Stimulated activated CD8-positive, alpha-beta memory T cell treated with anti-CD3 and anti-CD28 coated beads, Interleukin-15, amount 100 ng/mL, for 4 hours (primary cell): ENCODE measurements at places on chromosomes 6 and 20.
A peak's percentile ranks its signal among the peaks of the same experiment; 100 is the strongest.

GRCh38 chr6:42137194-42137753 lies 5.1 kb downstream of the C6orf132 start:
- no peak for DNase-seq

DNA sequence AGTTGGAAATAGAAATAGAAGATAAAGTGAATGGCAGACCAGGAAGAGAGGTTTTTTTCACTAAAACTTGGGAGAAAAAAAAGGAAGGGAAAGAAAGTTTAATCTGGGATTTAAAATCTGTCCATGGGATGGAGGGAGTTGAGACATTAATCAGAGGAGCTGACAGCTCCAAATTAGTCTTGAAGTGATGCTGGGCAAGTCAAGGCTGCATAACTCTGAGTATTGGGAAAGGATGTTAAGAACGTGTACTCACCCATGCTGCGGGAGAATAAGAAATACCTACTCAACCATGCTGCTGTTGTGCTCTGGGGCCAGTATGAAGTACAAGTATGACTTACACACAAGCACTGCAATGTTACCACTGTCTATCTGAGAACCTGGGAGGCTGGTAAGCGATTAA lies 47.5 kb downstream of the SNRNP48 start:
- no peak for DNase-seq

DNA sequence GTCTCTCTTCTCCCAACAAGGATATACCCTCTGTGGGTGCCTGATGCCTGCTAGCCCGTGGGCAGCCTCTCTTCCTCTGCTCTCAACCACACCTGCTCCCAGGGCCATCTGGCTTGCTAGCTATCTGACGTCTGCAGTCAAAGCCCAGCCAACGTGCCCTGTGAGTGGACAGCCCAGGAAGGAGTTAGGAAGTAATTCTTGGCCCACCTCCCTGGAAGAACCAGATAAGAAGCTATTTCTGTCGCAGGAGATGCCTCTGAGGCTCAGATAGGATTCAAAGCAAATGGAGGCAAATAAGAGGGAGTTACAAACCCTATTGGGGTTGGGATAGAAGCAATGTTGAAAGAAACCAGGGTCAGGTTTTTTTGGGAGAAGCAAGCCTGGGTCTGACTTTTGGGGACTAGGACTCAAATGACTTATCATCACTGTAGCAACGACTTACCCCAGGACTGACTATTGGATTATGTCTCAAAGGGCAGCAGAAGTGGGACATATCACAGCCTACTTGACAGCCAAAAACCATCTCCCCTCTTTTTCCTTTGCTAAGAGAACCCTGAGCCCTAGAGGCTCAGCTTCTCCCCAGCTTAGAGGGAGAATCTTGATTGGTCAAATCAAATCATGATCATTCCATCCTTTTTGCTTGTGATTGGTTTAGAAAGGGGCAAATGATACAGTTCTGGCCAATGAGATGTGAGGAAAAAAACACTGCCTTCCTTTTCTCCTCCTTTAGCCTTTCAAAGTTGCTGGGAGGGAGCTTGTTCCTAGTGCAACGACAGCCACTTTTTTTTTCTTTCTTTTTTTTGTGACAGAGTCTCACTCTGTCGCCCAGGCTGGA lies 18.0 kb upstream of the CDK5RAP1 start:
- DNase-seq = no peak

DNA sequence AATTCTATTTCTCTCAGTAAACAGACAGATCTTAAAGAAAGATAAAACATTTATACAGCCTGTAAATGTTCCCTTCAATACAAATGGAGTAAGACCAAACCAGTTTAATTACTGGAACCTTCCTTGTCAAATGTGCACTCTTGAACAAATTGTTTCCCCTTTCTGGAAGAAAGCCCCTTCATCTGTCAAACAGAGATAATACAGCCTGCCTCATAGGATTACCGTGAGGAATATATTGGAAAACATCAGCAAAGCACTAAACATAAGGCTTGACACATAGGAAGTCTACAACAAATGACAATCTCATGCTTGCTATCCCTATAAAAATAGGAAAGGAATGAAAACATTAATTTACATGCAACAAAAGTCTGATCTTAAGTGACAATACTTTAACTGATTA lies 173.8 kb downstream of the PTPRK start:
- DNase-seq = no peak

DNA sequence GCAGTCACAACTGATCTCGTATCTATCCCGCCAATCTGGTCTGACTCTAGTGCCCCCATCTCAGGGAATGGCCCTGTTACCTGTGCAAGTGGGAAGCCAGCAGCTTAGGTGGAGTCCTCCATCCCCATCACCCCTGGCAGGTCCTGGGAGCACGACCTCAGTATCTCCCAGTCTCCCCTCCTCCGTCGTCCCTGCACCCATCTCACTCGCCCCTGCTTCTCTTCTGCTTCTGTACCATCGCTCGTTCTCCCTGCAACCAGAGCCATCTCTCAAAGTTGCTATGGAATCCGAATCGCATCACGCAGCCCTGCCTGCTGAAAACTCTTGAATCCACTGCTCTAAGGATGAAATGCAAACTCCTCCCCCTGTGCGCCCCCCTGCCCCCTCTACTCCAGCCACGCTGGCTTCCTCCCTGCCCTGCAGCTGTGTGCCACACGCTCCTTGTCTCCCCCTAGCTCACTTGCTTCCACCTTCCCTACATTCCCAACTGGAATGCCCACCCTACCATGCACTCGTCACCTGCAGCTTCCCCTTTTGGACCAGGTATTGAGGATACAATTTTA lies 64.0 kb upstream of the PTGIS start:
- DNase-seq = no peak

- DNase-seq = no peak
Observed at GRCh38 chr6:52577778-52578463, 1.1 kb upstream of the TRAM2 start.

GRCh38 chr6:7165002-7165889 lies 57.5 kb downstream of the RREB1 start:
- DNase-seq = no peak

DNA sequence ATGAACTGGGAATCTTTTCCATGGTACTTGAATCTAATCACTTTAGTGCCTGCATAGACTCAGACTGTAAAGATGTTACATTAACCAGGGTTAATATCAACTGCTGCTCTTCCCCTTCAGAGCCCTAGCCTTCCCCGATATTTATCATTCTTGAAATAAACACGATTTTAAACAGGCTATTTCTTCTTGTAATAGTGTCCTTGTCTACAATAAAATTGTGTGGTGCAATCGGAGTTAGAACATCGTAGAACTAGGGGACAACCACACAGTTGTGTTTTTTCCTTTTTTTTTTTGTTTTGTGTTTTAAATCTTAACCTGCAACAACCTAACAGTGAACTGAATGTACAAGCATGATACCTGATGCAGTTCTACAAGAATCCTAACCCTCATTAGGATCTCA lies 4.5 kb downstream of the GJA1 start:
- no peak for DNase-seq

DNA sequence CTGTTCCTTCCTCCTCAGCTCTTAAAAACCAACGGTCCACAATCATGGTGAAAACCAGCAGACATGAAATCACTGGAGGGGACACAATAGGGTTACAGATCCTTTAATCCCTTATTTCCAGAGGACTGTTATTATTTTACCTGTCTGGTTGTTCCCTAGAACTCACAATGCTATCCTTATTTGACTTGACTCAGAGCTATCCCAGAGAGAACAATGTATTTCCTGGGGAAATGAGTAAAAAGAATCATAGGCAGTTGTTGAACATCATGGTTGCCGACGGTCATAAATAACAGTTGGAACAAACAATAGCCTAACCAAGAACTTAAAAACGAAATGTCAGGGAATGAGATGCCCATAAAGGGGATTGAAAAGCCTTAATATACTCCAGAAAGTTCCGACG lies 9.3 kb downstream of the OR2H1 start:
- DNase-seq = no peak

- DNase-seq = peak; percentile 7
Observed at GRCh38 chr20:52031563-52032303, 159.8 kb downstream of the ZFP64 start.

DNA sequence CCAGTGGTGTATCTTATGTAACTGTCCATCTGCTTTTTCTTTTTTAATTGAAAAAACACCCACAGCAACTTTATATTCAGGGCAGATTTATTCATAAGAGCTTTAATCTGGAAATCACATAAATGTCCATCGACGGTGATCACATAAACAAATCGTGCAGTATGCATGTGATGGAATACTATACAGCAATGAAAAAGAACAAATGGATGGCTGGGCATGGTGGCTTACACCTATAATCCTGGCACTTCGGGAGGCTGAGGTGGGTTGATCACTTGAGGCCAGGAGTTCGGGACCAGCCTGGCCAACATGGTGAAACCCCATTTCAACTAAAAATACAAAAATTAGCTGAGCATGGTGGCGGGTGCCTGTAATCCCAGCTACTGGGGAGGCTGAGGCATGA lies 39.1 kb downstream of the VSTM2L start:
- no peak for DNase-seq

DNA sequence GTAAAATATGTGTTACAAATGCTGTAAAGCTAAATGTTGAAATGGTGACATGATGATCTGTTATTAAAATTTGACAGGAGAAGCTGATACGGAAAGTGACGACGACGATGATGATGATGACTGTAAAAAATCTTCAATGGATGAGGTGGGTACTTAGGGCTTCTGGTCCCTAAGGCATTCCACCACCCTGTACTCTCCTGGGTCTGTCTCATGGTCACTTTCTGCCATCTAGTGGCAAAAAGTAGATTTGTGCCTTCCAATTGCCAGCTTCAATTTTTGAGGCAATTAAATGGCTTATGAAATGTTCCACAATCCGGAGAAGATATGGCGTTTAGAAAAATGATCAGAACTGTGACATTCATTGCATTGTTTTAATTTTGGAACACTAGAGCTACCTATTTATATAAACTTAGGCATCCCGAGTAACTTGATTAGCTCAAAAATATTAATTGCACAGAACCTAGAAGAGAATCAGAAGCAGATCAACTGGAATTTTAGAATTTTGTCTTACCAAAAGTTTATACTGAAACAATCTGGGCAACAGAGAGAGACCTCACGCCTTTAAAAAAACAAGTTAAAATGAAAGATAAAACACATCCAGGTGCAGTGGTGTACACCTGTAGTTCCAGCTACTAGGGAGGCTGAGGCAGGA lies 346.5 kb upstream of the PLCB4 start:
- DNase-seq = no peak

DNA sequence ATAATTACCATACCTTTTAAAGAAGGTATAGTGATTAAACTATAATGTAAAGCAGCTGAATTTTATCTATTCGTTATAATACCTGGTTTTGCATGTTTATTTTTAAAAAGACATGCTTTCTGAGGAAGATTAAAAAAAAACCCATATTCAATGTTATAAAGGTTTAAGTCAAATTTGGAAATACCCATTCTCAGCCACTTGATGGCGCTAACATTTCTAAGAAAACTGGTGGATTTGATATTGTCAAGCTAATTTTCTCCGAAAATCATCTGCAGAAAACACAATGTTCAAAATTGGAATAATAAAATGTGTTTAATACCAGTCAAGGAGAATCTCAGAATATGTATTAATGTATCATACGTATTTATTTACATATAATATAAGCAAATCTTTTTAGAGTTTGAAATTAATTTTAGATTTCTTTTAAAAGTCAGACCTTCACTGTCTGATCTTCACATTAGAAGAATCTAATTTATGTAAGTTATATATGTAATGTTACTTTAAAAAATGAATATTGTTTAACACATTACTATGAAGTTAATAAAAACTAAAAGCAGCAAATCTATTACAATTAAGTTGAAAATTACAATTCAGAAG lies 35.0 kb downstream of the SHPRH start:
- no peak for DNase-seq

- no peak for DNase-seq
Observed at GRCh38 chr20:57451795-57452661, 60.8 kb downstream of the RBM38 start.

- DNase-seq = no peak
Observed at GRCh38 chr6:7153789-7154188, 46.0 kb downstream of the RREB1 start.

GRCh38 chr6:36873612-36874442 lies 776 bp downstream of the PPIL1 start:
- no peak for DNase-seq

DNA sequence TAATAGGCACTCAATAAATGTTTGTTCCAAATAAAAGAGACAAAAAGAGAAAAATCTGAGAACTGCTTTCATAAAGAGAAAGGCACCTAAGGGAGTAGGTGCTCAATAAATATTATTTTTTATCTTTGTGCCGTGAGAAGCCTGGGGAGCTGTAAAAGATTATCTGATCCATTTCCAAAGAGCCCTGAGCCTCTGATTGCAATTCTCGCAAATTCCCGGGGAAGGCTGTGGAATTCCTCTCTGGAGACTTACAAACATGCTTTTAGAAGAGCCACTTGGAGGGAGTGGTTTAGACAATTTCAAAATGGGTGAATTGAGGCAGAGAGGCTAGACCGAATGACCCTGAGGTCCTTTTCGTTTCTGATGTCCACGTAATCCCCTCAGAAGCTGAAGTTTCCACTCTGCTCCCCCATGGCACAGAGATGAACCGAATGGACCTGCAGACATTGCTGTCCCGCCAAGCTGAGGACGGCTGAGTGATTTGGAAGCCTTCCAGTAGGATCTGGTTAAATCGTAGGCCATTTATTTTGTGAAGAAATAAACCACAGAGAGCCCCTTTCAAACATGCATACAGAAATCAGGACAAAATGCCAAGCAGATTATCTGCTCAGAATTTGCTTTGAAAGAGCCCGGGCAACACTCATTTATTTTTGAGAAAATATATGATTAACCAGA lies 77.8 kb downstream of the PKHD1 start:
- DNase-seq = no peak

GRCh38 chr6:54248319-54248718 lies 59.9 kb upstream of the TINAG start:
- DNase-seq = no peak

GRCh38 chr20:4802527-4802926 lies 80.8 kb downstream of the PRND start:
- no peak for DNase-seq

- DNase-seq = peak; percentile 21
Observed at GRCh38 chr20:5788385-5788895, 38.2 kb downstream of the SHLD1 start.

- DNase-seq = no peak
Observed at GRCh38 chr6:42961020-42961470, 491 bp downstream of the GNMT start.

- DNase-seq = no peak
Observed at GRCh38 chr20:59042151-59042795, at the start of gene PRELID3B. Gene PRELID3B, minus strand, starts transcription at chr20:59042786. Its CDS starts 56 bp downstream, at chr20:59042730.

DNA sequence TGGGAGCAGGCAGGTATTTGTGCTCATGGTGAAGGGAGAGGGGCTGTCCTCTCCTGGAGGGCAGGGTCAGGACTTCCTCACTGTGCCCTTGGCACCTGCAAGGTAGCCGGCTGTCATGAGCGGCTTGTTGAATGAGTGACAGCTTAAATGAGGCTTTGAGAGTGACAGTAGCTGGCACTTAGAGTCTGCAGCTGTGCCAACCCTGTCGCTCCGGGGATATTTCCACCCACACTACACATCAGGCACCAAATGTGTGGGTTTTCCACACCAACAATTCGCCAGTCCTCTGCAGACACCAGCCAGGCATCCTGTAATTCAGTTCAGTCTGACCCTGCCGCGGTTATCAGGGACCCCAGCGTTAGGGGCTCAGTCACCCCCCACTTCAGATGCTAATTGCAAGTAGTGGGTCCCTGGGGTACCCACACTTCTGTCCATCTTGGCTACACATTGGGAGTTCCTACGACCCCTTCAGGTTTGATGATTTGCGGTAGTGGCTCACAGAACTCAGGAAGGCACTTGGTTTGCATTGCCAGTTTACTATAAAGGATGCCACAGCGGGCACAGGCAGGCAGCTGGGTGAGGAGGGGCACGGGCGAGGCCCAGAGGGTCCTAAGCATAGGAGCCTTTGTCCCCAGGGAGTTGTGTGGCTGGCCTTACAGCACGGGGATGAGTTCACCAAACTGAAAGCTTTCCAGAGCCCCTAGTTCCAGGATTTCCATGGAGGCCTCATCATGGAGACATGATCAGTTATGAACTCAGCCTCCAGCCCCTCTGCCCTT lies 9.1 kb downstream of the MTG2 start:
- no peak for DNase-seq
